Hindlimb muscle (tissue), 1 donor: ENCODE measurements at places on chromosomes 1 and 21.
A peak's percentile ranks its signal among the peaks of the same experiment; 100 is the strongest.

DNA sequence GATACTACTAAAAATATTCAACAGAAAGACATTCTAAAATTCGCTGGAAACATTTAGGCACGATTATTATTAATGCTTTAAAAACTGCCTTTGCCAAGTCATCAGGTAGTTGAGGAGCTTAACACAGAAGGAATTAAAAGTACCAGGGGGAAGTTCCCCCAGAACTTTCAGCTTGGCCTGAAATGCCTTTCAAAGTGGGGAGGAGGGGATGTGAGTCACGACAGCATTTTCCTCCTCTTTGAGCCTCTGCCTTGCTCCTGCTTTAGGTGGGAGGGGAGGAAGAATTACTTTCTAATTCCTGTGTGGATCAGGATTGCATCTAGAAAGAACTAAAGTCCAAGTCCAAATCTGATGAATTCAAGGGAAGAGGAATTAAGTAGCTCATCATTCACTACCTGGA lies 183.7 kb downstream of the CLIC6 start:
- DNase-seq = no peak

DNA sequence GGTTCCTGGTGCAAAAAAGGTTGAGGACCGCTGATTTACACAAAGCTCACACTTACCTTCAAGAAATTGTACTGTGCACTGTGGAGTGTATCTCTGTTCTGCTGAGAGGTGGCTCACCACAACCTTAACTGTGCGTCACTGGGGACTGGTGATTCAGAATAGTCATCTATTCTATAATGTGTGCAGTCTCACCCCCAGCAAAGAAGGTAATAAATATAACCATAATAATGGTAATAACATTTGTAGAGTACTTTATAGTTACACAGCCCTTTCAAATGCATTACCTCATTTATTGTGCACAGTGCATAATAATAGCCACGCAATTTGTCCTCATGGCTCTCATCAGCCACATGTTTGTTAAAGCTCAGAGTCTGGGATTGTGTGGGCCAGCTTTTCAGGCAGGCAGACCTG lies 59.4 kb upstream of the DUSP10 start:
- DNase-seq = no peak

DNA sequence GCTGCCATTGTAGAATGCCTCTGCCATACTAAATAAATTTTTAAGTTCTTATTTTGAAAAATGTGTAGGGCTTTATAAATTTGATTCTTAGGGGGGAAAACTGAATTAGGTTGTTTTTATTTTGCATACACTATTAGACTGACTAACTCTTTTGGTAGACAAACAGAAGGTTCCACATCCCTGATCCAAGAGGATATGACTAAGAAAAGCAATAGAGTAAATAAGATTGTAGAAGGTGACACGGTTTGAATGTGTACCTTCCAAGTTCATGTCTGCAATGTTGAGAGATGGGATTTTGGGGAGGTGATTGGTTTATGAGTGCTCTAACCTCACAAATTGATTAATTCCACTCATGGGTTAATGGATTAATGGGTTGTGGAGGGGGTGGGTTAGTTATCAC lies 127.9 kb downstream of the GLUL start:
- DNase-seq = no peak

GRCh38 chr1:54547601-54548388 lies at the start of gene ACOT11:
Gene ACOT11 (plus strand): TSS chr1:54548228. CDS start chr1:54548310, 82 bp downstream.
- DNase-seq = peak; percentile 82
